ENCODE measurements at places on chromosomes 2 and 18. TPM values are rescaled to one million over a fixed set of nuclear protein-coding genes. Genes with fewer than 3 reads are reported as not detected.

GRCh38 chr2:163852616-163853015 is 116.8 kb upstream of the FIGN start:
- no peak for DNase-seq

GRCh38 chr2:136319237-136319636 is 201.3 kb upstream of the CXCR4 start:
- no peak for DNase-seq

DNA sequence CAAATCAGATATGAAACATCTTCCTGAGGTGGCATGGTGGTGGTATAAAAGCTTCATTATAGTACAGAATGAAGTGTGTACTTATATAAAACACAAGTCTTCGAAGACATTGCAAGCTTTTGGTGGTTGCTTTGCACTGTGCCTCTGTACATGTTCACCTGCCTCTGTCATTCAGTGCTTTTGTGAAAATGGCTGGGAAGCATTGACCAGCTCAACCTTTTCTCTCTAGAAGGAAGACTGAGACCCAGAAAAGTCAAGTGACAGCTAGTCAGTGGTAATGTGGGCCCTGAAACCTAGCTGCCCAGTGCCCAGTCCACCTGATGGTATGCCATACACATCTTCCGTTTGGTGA is 12.1 kb downstream of the ITGA6 start:
- DNase-seq: no peak

GRCh38 chr2:112850588-112850987 is 14.0 kb upstream of the IL1B start:
- DNase-seq: no peak

DNA sequence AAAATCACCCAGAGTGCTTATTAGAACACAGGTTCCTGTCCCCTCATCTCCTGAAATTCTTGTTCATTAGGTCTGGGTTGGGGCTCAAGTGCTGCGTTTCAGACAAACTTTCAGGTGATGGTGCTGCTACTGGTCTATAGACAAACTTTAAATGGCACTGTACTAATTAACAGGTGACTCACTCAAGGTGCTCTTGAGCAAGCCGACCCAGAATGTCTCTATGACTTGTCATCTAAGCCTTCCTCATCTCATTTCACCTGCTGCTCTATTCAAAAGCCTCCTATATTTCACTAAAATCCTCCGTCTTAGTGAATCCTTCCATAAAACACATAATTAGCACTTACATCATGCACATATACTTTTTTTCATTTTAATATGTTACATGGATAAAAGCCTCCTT is 29.9 kb upstream of the STK39 start:
- no peak for DNase-seq

- DNase-seq: no peak
Observed at GRCh38 chr2:109689973-109690372, 75.8 kb downstream of the SOWAHC start.

GRCh38 chr18:55508651-55509050 is 79.3 kb downstream of the TCF4 start:
- no peak for DNase-seq

- DNase-seq: no peak
Observed at GRCh38 chr18:79456105-79456980, 60.6 kb downstream of the NFATC1 start.

GRCh38 chr2:240997856-240998705 is at the start of gene SNED1:
SNED1 (plus strand) TSS chr2:240998618; CDS start chr2:240998838, 220 bp downstream.
- peak; percentile 89 for DNase-seq

GRCh38 chr2:45156605-45157004 is 147.4 kb upstream of the SIX2 start:
- DNase-seq: no peak

DNA sequence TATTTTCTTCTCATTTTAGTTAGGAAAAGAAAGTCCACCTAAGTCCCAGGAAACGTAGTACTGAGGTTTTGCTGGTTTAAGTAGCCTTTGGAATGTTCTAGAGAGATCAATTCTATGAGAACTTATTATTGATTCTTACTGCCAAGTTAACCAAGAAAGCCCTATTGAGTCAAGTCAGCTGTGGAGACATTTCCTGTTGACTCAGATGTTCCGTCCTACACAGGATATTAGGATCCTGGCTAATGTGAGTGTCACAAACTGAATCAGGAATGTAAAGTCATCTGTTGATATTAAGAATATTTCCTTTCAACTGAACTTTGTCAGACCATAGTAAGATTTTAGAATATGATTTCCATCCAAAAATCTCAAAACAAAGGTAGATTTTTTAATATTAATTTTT is 654.3 kb downstream of the LRRTM4 start:
- DNase-seq: no peak

GRCh38 chr18:43392168-43392567 is 114.9 kb upstream of the SYT4 start:
- no peak for DNase-seq

- DNase-seq: no peak
Observed at GRCh38 chr2:189210250-189211087, 30.9 kb upstream of the COL5A2 start.

DNA sequence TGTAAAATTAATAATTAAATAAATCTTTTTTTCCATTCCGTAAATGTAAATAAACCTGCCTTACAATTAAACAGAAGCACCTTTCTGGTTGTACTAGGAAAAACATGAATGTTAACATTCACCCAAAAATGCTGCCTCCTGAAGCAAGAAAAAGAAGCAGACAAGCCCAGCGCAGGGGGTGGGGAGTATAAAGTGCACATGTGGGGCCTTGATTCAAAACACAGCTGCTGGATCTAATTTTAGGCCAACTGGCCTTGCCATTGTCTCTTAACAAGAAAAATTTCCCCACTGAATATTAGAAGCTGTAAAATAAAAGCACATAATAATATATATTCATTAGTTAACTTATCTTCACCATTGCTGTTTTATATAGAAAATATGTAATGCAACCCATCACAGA is 28.3 kb downstream of the TCF4 start:
- DNase-seq: no peak

DNA sequence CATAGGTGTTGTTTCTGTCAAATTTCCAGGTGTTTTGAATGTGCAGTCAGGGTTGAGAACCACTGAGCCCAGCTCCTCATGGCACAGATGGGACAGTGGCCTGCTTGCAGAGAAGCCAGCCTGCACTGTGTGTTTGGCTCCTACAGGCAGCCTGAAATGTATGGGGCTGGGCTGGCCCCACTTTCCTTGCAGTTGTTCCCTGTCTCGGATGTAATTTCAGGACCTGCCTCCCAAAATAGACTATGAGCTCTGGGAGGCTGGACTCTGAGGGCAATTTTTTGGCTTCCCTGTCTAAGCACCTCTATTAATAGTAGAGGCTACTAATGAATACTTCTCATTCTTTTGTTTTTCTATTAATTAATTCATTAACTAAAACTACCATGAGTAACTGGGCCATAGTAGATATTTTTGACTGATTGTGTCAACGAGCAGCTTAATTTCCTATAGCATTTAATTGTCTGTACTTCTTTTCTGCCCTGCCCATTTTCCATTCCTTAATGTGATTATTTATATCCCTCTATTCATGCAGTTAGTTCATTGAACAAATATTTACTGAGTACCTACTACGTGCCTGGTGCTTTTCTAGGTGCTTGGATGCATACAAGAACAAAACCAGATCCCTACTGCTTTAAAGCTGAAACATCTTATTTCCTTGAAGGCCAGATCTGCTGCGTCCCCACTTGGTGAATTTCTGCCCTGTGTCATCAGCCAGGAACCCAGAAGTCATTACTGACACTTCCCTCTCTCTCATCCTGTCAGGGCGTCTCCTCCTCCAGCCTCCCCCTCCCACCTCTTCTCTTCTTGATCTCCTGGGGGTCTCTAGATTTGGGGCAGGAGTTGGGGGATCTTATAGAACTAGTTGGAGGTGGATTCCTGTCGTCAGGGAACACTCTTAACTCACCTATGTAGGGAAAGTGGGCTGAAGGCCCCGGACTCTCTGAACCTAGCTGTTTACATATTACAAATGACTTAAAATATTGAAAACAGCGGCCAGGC is 16.3 kb downstream of the DYSF start:
- DNase-seq: no peak

GBX2 gene
- 0.31 TPM for total RNA-seq

ARID5A gene
- 3.8 TPM for total RNA-seq

UGT1A3 gene
- not detected for total RNA-seq

EMILIN1 gene
- total RNA-seq: 1.2 TPM

MAPRE3 gene
- 2.0 TPM for total RNA-seq

LYPD6 gene
- 3.0 TPM for total RNA-seq

TACR1 gene
- 0.77 TPM for total RNA-seq

SCN3A gene
- total RNA-seq: not detected

REG1B gene
- total RNA-seq: not detected
